ENCODE measurements at places on chromosomes 2 and 18. TPM values are rescaled to one million over a fixed set of nuclear protein-coding genes. Genes with fewer than 3 reads are reported as not detected.

DNA sequence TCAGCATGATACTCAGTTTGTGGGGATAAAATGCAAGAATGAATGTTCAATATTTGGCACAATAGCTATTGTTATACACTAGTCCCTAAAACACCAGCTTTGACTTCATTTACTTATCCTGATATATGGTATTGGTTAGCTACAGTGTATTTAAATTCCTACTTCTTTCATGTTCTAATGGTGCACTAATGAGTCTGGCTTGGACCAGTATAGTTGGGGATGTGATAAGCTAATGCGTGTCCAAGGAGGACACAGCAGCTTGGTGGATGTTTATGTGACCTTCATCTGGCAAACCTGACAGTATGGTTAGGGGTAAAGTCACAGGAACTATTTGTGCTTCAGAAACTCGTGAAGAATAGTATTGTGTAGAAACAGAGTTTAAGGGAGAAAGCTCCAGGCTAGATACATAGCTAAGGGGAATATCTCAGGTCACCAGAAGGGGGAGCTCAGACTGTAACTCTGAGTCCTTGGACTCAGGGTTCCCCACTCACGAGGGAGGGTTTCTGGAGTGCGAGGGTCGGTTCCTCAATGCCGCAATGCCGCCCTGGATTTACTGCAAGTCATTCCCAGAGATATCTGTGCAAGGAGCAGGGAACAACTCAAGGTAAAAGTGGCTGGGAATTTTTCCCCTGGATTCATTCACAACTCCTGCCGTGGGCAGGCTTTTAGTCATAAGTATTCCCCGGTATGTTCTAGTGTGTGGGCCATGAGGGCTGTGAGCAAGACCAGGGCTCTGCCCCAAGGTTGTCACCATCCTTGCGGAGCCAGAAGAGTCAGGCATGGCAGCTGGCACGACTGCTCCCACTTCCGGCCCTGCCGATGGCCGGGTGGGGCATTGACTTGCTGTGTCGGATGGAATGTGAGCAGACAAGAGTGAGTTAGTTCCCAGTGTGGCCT is 14.5 kb downstream of the IL1R2 start:
- DNase-seq = no peak

DNA sequence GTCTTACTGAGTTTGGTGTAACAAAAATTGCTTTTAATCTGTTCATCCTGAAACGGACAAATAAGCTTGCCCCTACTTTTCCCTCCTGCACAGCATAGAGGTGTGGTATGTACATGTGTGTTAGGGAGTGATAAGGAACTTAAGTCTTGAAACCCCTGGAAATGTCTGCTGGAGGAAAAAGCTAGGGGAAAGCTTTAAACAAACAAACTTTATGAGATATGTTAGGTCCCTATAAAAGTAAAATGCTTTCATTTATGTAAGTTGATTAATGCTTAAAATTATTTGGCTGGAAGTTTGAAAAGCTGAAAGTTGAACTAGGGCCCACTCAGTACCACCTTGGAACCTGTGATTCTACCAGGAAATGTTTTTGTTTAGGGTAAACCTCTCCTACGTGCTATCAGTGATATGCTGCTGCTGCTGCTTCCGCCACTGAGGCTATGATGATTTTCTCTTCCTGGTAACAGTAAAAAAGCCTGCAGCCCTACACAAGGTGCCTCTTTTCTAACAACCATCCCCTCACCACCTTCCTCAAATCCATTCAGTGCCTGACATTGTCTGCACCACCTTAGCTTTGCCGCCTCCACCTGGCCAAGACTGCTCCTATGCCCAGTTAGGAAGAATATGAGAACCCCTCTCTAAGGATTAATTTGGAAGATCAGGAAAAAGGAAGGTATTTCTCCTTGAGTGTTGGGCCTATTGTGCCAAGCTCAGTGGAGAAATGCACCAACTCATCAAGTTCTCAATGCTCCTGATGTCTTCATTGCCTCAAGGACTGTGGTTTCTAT is 2.5 kb upstream of the YES1 start:
- no peak for DNase-seq

- no peak for DNase-seq
Observed at GRCh38 chr2:162126111-162126519, 25.9 kb downstream of the GCG start.

- no peak for DNase-seq
Observed at GRCh38 chr2:45929674-45930395, 278.4 kb downstream of the PRKCE start.

TMEM37 gene
- not detected for total RNA-seq

DNA sequence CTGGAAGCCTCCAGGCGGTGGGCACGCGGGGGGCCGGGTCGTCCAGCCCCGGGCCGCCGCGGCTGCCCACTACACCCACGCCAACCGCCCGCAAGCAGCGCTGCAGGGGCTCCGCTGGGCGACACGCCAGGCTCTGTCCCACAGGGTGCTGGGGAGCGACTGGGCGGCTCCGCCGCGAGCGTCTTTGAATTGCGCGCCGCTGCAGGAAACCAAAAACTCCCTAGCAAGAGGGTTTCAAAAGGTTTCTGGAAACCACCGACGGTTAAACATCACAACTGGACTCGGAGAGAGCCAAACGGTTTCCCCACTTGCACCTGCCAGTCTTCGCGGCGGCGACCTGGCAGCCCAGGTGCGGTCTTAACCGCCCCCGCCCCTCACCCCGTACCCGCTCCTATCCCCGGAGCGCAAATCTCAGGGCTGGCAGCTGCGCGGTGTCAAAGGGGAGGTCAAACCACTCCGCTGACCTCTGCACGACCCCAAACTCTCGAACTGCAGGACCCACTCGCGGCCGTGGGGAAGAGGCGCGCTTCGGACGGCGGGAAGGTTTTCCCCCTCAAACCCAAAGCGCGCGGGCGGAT is 1.0 kb downstream of the CXCR4 start:
- peak; percentile 54 for DNase-seq

ARHGEF33 gene
- not detected for total RNA-seq

DNA sequence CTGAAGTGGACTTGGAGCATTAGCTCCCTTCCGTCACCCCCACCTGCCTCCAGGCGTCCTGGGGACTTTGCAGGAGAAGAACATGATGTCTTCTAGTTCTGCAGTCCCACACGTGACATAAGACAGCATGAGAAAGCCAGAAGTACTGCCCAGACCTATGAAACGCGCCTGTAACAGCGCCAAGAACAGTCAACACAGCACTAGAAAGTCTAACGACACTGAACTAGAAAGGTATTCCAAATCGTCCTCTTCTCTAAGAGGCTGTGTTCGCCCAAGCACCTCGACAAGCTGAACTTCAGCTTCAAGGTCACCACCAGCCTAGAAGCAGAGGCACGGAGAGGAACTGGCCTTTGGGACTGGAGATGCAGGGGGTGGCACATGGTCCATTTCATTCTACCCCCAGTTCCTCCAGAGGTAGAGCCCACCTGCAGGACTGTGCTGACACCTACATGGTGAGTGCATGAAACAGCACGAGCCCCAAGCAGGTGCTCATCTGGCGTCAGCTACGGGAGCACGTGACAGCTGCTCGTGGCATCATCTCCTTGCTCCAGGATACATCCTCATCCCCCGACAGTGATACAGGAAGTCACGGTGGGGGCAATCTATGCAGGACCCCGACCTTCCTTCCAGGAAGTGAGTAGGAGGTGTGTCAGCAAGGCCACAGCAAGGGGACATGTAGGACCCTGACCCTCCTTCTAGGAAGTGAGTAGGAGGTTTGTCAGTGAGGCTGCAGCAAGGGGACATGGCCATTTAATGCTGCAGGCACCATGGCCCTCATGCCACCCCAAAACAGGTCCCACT is 3.7 kb downstream of the HDAC4 start:
- no peak for DNase-seq

GRCh38 chr2:189254268-189254883 is 74.8 kb upstream of the COL5A2 start:
- DNase-seq = no peak

- DNase-seq = peak; percentile 15
Observed at GRCh38 chr2:6866275-6866671, 566 bp upstream of the CMPK2 start.

DNA sequence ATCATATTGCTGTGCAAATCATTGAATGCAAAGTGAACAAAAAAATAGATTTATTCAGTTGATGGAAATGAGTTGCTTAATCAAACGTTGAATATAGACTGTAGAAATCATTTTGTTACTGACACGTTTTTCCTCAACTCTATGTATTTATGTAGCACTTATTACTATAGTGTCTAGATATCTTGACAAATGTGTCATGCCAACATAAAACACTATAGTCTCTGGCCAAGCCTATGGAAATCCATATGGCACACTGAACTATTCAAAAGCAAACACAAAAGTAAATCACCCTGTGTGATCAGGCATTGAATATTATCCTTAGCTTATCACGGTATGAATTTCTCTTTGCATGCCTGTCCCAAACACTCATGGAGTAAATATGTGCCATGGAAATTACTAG is 131.3 kb downstream of the ZNF804A start:
- no peak for DNase-seq

COLEC12 gene
- total RNA-seq = not detected

GRCh38 chr2:221969087-221969829 is 329.5 kb downstream of the PAX3 start:
- DNase-seq = no peak

DNA sequence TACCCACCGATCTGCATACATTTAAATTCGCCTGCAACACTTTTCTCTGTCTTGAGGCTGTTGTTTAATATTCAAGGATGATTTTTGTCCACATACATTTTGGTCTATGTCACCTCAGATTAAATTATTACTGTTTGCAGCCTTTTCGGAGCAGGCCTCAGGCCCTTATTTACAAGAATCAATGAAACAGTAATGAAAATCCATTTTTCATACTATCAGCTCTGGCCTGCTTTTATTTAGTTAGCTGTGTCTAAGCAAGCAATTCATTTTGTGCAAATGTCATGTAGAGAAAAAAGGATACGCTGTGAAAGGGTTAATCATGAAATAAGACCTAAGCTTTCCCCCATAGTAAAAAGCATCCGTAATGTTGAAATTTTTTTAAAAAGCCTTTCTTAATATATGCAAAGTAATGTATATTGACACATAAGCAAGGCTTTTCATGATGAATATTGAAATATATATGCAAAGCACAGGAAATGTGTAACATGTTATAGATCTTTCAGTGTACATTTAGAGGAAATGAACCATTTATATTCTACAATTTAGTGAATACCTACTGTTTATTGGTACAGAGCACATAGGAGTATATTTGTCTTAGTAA is 1135.3 kb upstream of the ZEB2 start:
- no peak for DNase-seq

ZEB2 gene
- 49.5 TPM for total RNA-seq

RGPD3 gene
- 0.37 TPM for total RNA-seq

CEP76 gene
- total RNA-seq = 10.5 TPM

DNA sequence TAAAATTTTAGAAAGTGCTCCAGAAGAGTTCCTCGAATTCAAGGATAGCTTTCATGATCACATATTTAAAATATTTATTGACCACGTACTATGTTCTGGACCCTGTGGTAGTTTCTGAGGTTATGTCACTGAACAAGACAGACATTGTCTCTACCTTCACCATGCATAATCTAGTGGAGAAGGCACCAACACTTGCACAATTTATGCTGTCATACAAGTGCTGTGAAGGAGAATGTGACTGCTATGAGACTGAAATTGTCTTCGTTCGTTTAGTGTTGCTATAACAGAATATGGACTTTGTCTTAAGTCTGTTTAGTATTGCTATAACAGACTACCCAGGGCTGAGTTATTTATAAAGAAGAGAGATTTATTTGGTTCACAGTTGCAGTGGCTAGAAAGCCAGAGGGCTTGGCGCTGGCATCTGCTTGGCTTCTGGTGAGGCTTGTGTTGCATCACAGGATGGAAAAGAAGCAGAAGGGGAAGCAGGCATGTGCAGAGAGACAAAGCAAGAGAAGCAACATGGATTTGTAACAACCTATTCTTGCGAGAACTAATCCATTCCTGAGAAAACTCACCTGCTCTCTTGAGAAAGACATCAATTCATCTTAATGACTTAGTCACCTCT is 50.0 kb upstream of the RFX8 start:
- DNase-seq = no peak

DNA sequence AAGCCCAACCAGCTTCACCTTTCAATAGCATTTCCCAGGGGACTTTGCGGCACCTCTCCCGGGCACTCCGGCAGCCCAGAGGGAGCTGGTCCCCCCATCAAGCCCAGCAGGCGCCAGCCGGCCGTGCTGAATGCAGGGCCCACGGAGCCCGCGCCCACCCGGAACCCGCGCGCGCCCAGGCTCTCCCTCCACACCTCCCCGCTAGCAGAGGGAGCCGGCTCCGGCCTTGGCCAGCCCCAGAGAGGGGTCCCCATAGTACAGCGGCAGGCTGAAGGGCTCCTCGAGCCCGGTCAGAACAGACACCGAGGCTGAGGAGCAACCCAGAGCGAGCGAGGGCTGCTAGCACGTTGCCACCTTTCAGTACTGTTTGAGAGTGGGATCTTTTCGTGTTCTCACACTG is 300.8 kb downstream of the DSEL start:
- DNase-seq = no peak

DNA sequence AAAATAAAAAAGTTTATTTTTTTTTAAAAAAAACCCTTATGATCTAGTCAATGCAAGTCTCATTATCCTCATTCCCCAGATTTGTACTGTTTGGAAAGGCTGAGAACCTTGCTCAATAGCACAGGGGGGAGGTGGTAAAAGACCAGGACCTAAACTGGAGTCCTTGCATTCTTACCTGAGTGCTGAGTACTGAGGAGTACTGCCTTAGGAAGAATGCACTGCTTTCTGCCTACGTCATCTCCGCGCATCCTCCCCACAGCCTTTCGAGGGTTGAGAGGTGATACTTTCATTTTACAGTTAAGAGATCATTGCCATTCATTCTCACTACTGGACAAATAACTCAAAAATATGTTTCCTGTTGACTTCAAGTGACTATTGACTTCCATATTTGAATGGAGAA is 73.8 kb downstream of the MAP3K20 start:
- DNase-seq = peak; percentile 7

ESPNL gene
- 0.05 TPM for total RNA-seq

KIF5C gene
- 32.0 TPM for total RNA-seq

ECEL1 gene
- not detected for total RNA-seq

IL1RL1 gene
- total RNA-seq = 0.99 TPM

- no peak for DNase-seq
Observed at GRCh38 chr18:9722691-9723090, 14.6 kb downstream of the RAB31 start.

DNA sequence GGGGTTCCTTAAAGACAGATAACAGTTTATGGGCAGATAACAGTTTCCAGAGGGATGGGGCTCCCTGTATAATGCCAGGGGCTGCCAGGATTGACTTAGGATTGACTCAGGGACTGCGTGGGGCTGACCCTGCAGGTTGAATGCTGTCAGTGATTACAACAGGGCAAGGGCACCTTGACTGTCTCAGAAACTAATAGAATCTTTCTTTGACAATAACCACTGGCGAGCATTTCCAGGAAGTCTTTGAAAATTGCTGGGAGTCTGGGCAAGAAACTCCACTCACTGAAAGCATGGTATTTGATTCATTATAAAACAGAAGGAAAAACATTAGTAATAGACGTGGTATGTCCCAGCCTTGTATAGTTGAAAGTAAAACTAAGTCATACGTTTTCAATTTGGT is 101.0 kb downstream of the GPD2 start:
- DNase-seq = no peak

GRCh38 chr2:77363277-77363676 is 158.9 kb downstream of the LRRTM4 start:
- no peak for DNase-seq

GRCh38 chr2:7031547-7032245 is 114.5 kb downstream of the RNF144A start:
- no peak for DNase-seq

Data from T-helper 17 cell (primary cell).